ENCODE measurements at places on chromosomes 4 and X.

DNA sequence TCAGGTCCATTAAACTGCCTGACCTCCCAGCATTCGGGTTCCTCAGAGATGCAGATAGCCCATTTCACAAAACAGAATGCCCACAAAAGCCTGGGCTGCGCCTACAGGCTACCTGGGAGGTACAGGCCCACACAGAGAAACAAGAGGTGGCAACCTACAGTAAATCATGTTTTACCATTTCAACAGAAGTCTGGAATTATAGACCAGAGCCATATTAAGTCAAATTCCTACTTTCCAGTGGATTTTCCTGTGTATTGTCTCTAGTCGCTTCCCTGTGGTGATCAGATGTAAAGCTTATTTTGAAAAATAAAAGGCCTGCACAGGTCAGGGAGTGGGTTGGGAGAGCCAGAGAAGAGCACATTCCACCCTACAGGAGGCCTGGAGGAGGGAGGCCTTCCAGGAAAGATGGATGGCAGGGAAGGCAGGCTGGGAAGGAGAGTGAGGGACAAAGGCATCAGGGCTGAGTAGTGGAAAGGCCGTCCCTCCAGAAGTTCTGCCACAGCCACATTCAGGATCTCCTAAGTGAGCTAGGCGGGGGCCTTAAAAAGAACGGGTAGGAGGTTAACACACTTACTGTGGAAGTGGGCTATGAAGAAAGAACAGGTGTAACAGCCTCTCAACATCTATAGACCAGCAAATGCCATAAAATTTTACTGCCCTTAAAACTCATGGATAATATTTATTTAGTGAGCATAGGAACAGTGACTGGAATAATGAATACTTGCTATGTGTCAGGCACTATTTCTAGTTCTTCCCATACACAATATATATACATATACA lies 19.0 kb upstream of the USO1 start:
- no peak for DNase-seq

DNA sequence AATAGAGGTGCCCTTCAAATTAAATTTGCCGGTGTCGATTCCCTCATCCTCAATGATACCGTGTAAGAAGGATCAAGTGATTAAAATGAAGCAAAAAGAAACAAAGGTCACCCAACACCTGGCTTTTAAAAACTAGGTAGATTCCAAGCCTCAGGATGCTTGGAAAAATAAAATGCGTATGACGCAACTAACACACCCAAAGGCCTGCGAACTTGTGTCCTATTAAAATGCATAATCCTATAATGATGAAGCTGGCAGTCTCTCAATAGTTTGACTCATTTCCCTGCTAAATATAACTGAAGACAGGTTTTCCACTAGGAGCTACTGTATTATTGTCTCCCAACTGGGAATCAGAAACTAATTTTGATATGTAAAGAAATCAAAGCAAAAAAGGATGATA lies 263.2 kb downstream of the DHX15 start:
- DNase-seq: no peak

- no peak for DNase-seq
Observed at GRCh38 chr4:86386817-86387415, 27.1 kb upstream of the MAPK10 start.

DNA sequence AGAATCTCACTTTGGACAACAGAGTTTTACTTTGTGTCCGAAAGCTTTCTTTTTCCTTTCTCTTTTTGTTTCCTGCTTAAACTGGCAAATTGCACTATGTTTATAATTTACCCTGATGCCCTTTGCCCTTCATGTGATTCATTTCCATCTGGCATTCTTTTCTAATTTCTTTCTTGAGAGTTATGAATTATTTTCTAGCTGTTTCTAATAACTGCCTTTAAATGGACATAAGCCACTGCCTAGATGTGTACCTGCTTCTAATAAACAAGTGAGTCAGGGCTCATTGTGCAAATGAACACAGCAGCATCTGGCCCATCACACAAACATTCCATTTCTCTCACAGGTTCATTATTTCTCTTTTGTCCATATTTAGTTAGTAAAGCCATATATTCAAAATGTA lies 242.3 kb upstream of the GPRIN3 start:
- no peak for DNase-seq

DNA sequence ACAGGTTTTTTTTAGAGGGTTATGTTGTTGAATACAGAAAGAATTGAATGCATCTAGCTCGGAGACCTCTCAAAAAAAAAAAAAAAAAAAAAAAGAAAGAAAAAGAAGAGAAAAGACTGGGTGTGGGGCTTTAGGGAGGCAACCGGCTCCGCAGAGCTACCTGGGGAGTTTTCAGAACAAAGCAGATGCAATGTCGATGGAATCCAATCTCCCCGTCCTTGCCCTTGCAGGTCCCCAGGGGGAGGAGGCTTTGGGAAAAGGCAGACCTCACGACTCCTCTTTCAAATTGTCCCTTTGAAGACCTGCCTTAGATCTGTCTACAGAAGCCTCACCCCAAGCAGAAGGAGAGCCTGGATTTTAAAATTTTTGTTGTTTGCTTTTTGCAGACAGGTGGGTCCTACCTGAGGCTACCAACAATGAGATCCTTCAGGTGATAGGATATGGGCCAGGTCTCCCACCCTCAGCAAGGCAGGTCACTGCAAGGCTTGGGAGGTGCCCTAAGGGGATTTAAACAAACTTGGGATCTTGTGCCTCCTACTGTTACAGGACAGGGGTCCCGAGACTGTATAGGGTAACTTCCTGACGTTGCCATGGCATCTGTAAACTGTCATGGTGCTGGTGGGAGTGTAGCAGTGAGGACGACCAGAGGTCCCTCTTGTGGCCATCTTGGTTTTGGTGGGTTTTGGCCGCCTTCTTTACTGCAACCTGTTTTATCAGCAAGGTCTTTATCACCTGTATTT lies 75.2 kb upstream of the PRKX start:
- no peak for DNase-seq

DNA sequence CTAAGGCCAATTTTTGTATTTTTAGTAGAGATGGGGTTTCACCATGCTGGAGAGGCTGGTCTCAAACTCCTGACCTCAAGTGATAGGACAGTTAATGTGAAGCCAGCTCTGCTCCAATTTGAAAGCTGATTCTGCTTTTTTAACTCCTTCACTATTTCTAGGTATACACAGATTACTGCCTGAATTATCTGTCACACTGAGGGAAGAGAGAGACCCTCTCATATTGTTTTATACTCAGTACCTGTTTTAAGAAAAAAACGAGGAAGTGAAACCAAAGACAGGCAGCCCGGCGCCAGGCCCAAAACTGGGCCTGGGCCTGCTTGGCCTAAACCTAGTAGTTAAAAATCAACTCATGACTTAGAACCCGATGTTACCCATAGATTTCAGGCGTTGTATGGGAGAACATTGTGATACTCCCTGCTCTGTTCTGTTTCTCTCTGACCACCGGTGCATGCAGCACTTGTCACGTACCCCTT lies 1601.5 kb upstream of the PCDH10 start:
- DNase-seq: no peak

GRCh38 chrX:1274786-1275185 lies 6.2 kb downstream of the CSF2RA start:
- DNase-seq: no peak

DNA sequence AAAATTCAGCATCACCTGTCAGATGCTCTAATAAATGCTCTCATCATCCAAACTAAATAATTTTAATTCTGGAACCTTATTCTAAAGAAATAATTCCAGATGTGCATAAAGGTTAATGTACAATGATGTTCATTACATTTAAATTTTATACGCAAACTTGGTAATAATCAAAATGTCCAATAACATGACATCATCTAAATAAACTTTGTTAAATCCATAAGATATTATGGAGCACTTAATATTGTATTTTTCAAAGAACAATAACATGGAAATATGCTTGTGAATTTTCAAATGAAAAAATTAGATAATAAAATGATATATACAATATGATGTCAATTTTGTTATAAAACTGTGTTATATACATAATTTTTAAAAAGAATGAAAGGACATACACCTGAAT lies 92.1 kb upstream of the ZCCHC13 start:
- no peak for DNase-seq

DNA sequence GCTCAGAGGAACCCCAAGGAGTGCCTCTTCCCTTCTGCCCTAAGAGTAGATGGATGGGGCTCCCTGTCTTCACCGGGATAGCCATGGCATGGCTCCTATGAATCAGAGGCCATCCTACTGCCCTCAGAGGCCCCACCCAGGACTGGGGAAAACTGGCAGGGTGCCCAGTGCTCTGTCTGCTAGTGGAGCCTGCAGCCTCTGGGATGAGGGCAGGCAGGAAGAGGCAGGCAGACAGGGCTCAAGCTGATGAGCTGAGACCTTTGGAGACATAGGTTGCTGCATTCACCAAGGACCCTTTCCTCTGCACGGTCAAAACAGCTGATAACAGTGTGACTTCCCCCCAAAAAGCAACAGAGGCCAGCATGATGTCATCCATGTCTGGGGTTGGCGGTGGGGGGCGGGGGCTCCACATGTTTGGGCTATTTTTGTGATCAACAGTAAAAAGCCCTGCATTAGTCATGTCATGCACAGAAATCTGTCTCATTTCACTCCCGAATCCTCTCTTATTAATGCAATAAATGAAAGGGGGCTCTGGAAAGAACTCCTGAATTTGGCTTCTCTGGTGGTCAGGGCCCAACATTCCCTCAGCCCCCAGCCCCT lies 207.6 kb upstream of the MAMLD1 start:
- DNase-seq: no peak

DNA sequence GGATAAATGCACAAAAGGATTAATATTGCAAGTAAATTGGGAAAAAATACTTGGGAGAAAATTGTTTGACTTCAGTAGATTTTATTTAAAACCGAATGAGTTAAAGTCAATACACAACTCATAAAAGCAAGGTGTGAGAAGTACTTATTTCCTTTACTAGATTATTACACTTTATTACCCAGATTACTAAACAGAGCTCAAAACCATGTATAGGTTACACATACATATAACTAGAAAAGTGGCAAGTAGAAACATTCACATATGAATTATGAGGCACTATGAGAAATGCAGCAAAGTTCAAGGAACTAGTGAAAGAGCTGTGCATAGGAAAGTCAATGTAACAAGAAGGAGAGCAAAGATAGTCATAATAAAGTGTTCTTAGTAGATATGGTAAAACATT lies 113.0 kb downstream of the CXXC4 start:
- no peak for DNase-seq

- no peak for DNase-seq
Observed at GRCh38 chr4:7103607-7104365, 35.9 kb upstream of the GRPEL1 start.

Data from LNCaP clone FGC (cell line).